Airway epithelial cell (primary cell): ENCODE measurements at places on chromosomes 3 and 15. TPM values are rescaled to one million over a fixed set of nuclear protein-coding genes. Genes with fewer than 3 reads are reported as not detected.

The ACSBG1 gene
- not detected in 2 replicates for total RNA-seq

The VPS13C gene
- total RNA-seq = 14.9 and 19.1 TPM in 2 replicates

The CPB1 gene
- total RNA-seq = not detected in 2 replicates

The SYNPR gene
- not detected in 2 replicates for total RNA-seq

The MRPL47 gene
- 29.5 and 39.6 TPM in 2 replicates for total RNA-seq

The GOLGA6B gene
- not detected in 2 replicates for total RNA-seq

The C3orf85 gene
- not detected in 2 replicates for total RNA-seq

The MUC13 gene
- total RNA-seq = not detected in 2 replicates

The A4GNT gene
- total RNA-seq = not detected in 2 replicates

The TBC1D23 gene
- total RNA-seq = 17.4 and 19.3 TPM in 2 replicates

The ADAMTS9 gene
- 0.28 TPM in 1 of 2 replicates, not detected in the other for total RNA-seq

The CCR3 gene
- total RNA-seq = not detected in 2 replicates

The SLC28A2 gene
- total RNA-seq = not detected in 2 replicates

The GOLGA8J gene
- not detected in 2 replicates for total RNA-seq

The CD86 gene
- total RNA-seq = 0.21 TPM in 1 of 2 replicates, not detected in the other

The STRIT1 gene
- total RNA-seq = not detected in 2 replicates

The KNG1 gene
- not detected in 2 replicates for total RNA-seq

The NBEAL2 gene
- total RNA-seq = 102 and 112 TPM in 2 replicates

The FANCD2OS gene
- 2.3 TPM in 1 of 2 replicates, not detected in the other for total RNA-seq

The APPL1 gene
- total RNA-seq = 19.0 and 27.2 TPM in 2 replicates

The HYAL1 gene
- total RNA-seq = 29.3 and 29.6 TPM in 2 replicates

The TRH gene
- not detected in 2 replicates for total RNA-seq

The TIGIT gene
- total RNA-seq = not detected in 2 replicates

The CCK gene
- total RNA-seq = 0.70 and 1.5 TPM in 2 replicates

The MTFMT gene
- total RNA-seq = 22.5 and 35.4 TPM in 2 replicates

The C3orf49 gene
- total RNA-seq = not detected in 2 replicates

The MINDY2 gene
- 6.7 and 9.8 TPM in 2 replicates for total RNA-seq

The TRANK1 gene
- total RNA-seq = 0.60 and 0.78 TPM in 2 replicates

The SCN11A gene
- not detected in 2 replicates for total RNA-seq

The MKRN2OS gene
- total RNA-seq = 2.5 and 3.1 TPM in 2 replicates

The ABHD17C gene
- 11.1 and 20.8 TPM in 2 replicates for total RNA-seq

The NANOGP8 gene
- not detected in 2 replicates for total RNA-seq

The HES1 gene
- 95.4 and 109 TPM in 2 replicates for total RNA-seq

The SCG5 gene
- total RNA-seq = 1.3 and 4.4 TPM in 2 replicates

The OIP5 gene
- 13.7 and 15.5 TPM in 2 replicates for total RNA-seq

The CCDC191 gene
- total RNA-seq = 1.3 and 1.8 TPM in 2 replicates

The CPLX3 gene
- not detected in 2 replicates for total RNA-seq

The GHRL gene
- total RNA-seq = not detected in 2 replicates

The TIMP4 gene
- 0.07 TPM in 1 of 2 replicates, not detected in the other for total RNA-seq

The SMCO1 gene
- total RNA-seq = not detected in 2 replicates

The CASR gene
- not detected in 2 replicates for total RNA-seq

The NEK11 gene
- 2.8 and 3.8 TPM in 2 replicates for total RNA-seq

The LRTM1 gene
- total RNA-seq = not detected in 2 replicates

The CIB2 gene
- total RNA-seq = 4.5 and 9.4 TPM in 2 replicates

The PLSCR5 gene
- not detected in 2 replicates for total RNA-seq

The DUOXA2 gene
- total RNA-seq = not detected in 2 replicates

The STARD9 gene
- total RNA-seq = 0.51 and 1.3 TPM in 2 replicates

The KIF15 gene
- total RNA-seq = 4.5 and 6.9 TPM in 2 replicates

The GP5 gene
- total RNA-seq = not detected in 2 replicates

The TEX55 gene
- not detected in 2 replicates for total RNA-seq

The GOLGA6L25 gene
- not detected in 2 replicates for total RNA-seq

The GPR149 gene
- not detected in 2 replicates for total RNA-seq
